Left ventricle myocardium superior (tissue), 1 donor: ENCODE measurements at places on chromosomes 3 and 15.
A peak's percentile ranks its signal among the peaks of the same experiment; 100 is the strongest.

- DNase-seq, result no peak
Measured at GRCh38 chr3:23840521-23840920, 34.8 kb downstream of the UBE2E1 start.

- no peak for DNase-seq
Measured at GRCh38 chr3:18660059-18660458, 234.9 kb upstream of the SATB1 start.

DNA sequence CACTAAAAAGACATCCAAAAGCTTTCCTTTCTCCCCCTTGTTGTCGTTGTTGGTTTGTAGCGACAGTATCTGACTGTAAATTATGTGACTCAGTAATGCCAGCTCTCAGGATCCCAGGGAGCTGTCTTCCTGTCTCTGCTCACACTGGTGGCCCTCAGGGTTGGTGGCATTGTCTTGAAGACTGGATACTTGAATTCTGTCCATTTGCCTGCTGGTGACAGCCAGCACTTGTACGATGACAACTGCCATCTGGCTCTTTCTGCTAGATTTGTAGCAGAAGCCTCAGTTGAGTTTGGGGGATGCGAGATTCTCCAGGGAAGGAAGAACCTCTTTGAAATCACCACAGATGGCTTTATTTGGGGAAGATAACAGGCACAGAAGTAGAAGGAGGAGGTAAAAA, 120.8 kb downstream of the ARPP21 start:
- DNase-seq, result no peak

- DNase-seq, result peak; percentile 15
Measured at GRCh38 chr15:40250771-40251483, 12.1 kb downstream of the PAK6 start.

DNA sequence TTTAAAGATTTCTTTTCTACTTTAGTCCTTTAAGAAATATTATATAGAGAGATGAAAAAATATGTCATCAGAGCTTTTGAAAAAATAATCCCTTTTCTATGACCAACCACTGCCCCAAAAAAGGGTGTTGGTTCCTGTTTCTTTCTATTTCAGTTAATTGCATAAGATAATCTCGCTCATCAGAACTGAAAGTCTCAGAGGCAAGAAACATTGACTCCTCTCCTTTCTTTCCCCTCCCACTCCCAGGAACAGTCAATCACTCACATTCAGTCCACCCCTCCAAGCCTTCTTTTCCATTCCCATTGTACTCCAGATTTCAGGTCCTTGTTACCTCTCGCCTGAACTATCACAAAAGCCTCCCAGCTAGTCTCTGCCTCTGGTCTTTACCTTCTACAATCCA, 153.7 kb upstream of the ABI3BP start:
- no peak for DNase-seq

- DNase-seq, result no peak
Measured at GRCh38 chr15:34360298-34360697, 6.7 kb downstream of the LPCAT4 start.

DNA sequence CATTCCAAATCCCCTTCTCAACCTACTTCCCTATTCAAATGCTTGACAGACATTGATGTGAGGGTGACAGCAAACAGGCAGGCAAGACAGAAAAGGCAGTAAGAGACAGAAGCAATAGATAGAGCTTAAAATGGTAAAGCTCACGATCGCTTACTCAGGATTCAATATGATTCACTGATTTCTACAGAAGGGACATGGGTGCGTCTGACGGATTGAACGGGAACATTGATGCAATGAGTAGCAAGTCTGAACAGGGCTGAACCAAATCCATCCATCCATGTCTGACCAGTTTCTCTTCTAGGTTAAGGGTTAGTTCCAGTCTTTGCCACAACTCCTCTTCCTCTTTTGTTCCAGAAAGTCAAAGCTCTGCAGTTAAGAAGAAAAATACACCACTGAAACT, 35.1 kb downstream of the P2RY1 start:
- no peak for DNase-seq

- DNase-seq, result no peak
Measured at GRCh38 chr15:90161950-90162361, 39.2 kb upstream of the SEMA4B start.

DNA sequence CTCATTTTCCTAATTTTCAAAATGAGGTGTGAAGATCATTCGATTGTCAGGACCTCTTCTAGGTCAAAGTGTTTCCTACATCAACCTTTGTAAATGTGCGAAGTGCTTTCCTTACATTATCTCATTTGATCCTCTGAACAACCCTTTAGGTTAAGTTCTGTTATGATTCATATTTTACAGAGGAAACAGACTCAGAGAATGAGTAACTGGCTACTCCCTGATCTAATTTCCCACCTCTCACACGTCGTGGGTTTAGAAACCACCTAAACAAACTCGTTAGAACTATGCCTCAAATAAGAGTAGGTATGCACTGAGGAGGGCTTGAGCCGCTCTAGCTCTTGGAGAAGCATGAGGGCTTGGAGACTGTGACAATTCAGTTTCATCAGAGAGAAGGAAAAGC, 148.6 kb downstream of the CD47 start:
- no peak for DNase-seq

DNA sequence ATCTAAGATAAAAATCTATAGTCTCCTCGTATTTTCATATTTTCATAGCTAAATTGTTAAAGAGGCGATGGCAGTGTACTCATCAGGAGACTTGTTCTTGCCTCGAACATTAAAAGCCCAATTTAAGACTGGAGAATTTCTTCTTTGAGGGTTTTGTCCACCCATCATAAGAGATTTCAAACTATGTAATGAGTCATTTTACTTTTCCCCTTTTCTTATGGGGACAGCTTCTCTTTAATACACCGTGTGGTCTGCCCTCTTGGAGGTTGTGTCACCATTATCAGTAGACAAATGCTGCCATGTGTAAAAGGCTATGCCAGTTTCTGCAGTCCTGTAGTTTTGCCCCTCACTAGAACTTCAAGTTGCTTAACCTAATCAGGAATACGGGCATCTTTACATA, 16.9 kb downstream of the TGFBR2 start:
- no peak for DNase-seq

GRCh38 chr3:47003056-47003410, 23.6 kb downstream of the NBEAL2 start:
- no peak for DNase-seq

- no peak for DNase-seq
Measured at GRCh38 chr15:29089731-29090616, 179.6 kb downstream of the NSMCE3 start.

DNA sequence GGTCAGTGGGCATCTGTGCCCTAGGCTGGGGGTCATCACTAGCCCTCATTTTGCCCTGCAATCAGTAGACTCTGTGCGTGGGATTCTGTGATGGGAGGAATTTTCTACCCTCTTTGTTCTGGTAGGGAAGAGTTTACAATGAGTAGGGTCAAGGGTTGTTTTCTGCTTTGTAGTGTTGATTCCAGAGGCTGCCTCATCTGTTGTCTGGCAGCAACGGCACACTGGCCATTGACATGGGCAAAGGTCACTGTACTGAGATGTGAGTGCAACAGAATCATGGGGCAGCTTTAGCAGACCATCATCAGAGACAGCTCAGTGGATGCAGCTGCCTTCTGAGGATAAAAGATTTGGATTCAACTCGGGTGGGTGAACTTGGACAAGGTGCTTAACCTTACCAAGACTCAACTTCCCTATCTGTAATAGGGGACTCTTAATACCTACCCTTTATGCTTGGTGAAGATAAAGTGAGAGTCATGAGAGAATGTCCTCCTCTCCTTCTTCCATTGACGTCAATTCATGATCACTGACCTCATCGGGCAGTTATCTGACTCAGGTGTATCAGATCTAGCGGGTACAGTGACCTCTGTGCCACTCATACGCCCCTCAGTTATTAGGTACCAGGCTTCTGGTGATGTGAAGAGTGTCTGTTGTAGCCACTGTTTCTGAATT, 127.5 kb downstream of the RPLP1 start:
- no peak for DNase-seq

DNA sequence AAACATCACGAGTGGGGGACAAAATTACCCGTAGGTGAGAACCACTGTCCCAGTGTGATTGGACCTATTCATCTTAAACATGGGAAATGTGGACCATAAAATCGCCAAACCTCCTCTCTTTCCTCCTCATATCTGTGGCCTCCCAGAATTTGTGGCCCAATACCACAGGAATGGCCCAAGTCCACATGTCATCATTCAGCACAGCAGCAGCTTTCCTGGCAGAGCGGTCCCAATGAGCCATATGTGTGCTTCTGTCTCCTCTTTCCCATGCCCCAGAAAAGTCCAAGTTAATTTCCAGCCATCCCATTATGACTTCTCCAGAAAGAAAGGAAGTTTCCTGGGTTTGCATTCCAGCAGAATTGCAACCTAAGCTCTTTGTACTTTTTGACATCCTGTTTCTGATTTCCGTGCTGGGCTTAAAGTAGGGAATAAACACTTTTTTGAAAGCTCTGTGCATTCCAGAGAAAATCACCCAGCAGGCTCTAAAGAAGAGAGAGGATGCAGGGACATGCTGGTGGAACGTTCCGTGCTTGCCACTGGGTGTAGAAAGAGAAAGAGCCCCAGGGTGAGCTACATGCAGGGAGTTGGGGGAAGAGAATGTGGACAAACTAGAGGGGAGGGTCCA, 259.4 kb upstream of the PROK2 start:
- DNase-seq, result no peak

- no peak for DNase-seq
Measured at GRCh38 chr15:52337198-52337853, 41.7 kb upstream of the MYO5C start.

- DNase-seq, result peak; percentile 56
Measured at GRCh38 chr15:100167884-100168375, 173.8 kb downstream of the ADAMTS17 start.

DNA sequence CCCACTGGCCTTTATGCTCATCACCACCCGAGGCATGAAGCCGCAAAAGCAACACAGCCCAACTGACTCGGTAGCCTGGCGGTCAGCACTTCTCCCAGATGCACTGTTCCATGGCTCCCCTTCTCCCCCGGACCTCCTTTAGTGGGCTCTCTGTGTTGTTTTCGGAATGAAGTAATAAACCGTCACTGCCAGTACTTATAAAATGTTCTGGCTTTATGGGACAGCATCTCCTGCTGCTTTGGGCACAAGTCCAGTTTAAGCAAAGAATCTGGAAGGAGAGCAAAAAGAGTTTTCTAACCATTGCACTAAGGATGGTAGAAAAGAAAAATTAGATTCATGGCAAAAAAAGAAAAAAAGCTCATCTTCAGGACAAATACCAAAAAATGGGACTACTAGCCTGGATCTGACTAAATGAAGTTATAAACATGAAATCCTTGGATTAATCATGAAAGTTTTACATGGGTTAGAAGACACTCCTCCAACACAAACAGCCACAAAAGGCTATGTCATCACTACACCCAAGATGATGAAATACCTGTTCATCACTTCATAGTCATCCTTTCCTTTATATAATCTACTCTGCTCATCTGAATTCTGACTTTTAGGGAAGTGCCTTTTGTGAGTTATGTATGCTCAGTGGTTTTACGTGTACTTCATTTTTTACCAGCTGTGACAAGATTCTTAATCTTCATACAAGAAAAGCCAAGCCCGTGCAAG, 89.5 kb upstream of the UBE2E2 start:
- DNase-seq, result no peak

DNA sequence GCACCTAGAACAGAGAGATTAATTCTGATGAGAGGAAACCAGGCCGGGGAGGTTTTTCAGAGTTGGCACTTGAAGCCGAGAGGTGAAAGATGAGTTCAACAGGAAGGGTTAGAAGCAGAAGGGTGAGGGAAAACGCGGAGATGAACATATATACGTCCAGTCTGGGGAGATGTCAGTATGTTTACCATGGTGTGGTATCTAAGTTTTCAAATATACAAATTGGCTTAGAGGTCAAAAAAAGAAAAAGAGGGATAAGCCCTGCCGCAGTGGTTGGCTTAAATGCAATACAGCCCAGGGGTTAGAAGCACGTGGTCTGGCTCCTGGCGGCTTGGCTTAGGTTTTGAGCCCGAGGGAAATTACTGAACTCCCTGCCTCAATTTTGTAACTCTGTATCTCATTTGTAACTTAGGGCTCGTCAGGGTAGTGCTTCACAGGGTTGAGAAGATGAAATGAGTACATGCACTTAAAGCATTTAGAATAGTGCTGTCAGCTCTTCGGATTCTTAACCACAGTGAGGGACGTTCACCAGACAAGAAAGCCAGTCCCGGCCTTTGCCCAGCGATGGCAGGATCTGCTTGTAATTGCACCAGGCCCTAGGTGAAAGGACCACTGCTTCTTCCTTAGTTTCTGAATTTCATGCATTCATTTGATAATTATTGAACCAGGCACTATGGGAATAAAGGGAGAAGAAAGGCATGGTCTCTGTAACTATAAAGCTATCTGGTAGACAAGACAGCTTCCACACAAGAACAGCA, 6.4 kb downstream of the HES1 start:
- DNase-seq, result peak; percentile 68

DNA sequence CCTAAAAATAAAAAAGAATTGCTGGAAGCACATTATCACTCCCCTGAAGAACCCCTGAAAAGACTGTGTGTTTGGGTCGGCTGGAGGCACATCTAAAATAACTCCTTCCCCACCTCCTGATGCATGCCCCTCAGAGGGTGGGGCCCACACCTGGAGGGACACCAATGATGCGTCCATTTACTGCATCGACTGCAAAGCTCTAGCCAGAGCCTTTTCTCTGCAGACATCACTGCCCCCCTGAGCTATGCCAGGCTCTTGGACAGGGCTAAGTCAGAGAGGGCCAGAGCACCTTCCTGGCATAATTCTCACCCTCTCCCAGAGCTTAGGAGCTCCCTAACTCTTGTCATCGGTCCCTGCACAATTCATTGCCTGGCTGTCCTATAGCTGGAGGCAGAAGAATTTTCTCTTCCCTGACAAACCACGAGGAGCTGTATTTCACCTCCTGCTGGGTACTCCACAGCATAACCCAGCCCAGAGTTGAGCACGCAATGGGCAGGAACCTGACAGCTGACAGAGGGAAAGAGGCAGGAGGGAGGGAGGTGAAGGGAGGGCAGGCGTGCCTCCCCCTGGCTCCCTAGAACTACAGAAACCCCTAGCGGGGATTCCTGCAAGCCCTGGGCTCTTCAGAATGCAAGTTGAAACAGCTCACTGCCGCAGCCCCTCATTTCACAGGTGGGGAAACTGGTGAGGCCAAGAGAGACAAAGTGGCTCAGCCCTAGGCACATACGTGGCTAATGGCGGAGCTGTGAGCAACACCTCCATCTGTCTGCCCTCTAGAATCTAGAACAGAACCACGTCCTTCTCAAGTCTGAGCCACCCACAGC, 46.6 kb downstream of the XXYLT1 start:
- no peak for DNase-seq

GRCh38 chr3:101141135-101141534, 147.9 kb upstream of the ABI3BP start:
- no peak for DNase-seq

- DNase-seq, result no peak
Measured at GRCh38 chr3:144415492-144415891, 443.9 kb downstream of the DIPK2A start.
